ENCODE measurements at places on chromosomes 5 and 9.

GRCh38 chr5:44935262-44935661 is 126.5 kb downstream of the MRPS30 start:
- DNase-seq, result peak; percentile 1

DNA sequence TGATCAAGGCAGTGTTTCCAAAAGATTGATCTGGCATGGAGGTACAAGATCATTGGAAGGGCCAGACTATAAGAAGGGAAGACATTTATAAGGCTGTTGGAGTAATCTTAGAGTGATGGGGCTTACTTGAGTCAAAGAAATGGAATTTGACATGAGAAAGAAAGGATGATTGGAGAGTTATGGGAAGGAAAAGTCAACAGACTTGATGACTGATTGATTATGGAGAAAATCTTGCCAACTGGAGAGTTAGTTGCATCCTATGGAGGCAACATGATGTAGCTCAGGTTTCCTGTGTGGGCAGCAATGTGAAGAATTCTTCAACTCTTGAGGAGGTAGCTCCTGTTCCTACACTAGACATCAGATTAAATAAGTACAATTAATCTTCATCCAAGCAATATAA is 10.9 kb upstream of the MAST4 start:
- DNase-seq, result no peak

DNA sequence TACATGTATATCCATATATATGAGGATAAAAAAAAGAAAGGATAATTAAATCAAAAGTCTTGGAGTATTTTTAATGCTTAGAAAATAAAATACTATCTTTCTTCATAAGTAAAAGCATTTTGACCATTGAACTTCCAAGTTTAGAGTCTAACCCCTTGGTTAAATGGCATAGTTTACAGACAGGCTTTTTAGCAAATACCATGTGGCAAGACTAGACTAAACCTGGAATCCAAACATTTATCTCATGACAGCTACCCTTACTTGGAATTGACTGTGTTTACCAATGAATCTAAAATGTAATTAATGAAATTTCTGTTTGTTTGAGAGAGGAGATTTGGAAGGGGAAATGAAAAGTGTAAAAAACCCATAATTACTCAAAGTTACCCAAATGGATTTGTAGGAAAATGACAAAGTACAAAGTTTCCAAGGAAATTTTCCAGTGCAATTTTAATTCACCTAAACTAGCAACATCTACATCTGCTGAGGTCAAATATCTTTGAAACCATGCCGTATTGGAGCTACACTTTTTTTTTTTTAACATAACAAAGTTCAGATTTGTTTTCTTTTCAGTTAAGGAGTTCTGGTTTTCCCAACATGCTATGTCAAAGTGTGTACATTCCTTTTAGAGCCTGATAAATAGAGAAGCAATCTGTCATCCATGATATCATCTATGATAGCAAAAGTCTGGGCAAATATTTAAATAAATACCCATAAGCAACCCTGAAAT is 272.1 kb upstream of the DAB2 start:
- DNase-seq, result no peak

- DNase-seq, result no peak
These were observed 5.0 kb upstream of the SQSTM1 start for GRCh38 chr5:179815491-179816249.

GRCh38 chr9:9598723-9599122 is 1014.1 kb downstream of the PTPRD start:
- DNase-seq, result no peak

DNA sequence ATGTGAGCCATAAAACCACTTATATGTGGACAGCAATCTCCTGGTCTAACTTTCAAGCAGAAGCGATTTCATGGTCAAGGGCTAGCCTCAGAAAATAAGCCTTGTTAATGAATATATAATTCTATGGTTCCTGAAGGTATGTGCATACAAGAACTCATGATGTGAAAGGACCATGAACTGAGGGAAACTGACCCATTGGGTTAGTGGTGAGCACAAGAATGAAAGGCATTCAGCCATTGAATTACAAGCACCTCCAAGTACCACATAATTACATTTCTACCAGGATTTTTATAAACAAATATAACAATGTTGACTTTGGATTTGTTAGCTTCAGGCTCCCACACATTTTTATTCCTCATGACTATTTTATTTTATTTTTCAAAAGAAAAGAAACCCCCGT is 459.0 kb downstream of the TLE4 start:
- DNase-seq, result no peak

DNA sequence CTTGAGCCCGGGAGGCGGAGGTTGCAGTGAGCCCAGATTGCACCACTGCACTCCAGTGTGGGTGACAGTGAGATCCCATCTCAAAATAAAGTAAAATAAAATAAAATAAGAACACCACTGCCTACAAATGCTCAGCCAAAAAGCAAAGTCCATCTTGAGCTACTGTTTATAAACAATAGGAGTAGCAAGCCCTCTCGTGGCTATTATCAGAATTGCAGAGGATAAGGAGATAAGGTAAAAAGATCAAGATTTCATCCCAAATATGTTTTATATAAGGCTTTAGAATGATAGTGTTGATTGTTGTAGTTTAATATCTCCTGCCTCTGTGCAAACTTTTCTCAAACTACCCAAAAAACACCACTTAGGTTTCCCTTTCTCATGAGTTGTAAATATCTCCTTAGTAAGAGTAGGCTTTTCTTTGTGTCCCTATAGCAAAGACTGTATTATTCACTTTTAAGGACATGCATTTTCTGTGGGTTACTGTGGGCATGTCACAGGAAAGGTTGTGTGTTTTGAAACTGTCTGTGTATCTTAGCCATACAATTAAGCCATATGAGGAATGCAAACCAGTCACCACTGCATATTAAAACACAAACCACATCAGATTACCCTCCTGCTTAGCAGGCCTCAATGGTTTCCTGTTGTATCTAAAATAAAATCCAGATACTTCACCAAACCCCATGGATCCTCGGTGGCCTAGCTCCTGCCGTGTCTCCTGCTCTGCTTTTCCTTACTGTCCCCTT is 31.8 kb upstream of the CKS2 start:
- peak; percentile 45 for DNase-seq

DNA sequence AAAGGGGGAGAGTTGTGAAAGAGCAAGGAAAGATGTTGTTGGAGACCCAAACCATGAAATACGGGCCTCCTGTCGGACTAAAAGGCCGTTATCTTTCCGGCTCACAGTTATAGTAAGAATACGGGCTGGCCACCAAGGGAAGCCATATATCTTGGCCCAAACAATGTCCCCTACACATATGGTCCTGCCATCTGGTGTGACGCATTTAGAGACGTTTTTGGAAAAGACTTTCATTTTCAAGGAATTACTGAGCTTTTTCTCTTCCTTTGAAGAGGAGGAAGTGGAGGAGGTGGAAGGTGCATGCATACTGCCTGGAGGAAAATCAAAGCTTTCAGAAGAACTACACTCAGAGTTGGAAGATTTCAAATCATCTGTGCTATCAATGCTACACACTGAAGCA is 26.7 kb downstream of the PWWP2A start:
- DNase-seq, result no peak

GRCh38 chr9:115757461-115757860 is 396.1 kb upstream of the PAPPA start:
- DNase-seq, result no peak

GRCh38 chr5:8289779-8290178 is 420.8 kb downstream of the MTRR start:
- DNase-seq, result no peak

GRCh38 chr5:134223406-134224248 is 2.2 kb downstream of the PPP2CA start:
- peak; percentile 49 for DNase-seq

DNA sequence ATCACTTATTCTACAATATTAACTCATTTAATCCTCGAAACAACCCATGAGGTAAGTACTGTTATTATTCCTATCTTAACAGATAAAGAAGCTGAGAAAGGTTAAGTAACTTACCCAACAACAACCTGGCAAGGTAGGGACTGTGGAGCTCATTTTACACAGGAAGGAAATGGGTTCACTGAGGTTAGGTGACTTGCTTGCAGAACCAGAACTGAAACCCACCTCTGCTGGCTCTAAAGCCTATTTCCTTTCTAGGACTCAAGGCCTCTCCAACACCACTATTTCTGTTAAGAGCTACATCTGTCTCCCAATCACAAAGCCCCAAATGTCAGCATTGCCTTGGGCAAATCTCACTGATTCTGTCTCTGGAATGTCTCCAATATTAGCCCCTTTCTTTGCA is 38.9 kb upstream of the IFNK start:
- no peak for DNase-seq

DNA sequence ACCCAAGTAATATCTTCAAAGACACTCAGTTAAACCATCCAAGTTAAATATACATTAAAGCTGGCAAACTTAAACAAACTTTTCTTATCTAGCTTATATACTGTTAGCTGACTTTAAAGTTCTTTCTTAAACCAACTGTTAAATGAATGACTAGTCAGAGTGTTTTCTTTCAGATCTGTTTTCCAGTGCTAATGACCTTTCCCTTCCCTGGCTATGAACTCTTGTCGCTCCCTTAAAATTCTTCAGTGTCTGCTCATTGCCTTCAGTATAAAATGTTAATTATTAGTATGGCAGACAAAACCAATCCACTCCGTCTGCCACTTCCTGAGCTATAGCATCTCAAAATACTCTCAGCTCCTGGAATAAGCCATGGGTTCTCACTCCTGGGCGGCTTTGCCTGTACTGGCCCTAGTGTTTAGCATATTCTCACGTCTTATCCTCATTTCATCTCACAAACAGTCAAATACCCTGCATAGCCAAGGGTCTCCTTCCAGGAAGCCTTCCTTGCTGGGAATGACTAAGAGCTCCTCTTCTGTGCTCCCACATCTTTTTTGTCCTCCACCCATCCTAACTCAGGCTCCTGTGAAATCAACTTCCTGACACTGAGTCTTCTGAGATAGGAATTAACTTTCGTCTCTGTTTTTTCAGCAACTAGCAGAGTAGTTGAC is 87.7 kb downstream of the VCAN start:
- DNase-seq, result no peak

DNA sequence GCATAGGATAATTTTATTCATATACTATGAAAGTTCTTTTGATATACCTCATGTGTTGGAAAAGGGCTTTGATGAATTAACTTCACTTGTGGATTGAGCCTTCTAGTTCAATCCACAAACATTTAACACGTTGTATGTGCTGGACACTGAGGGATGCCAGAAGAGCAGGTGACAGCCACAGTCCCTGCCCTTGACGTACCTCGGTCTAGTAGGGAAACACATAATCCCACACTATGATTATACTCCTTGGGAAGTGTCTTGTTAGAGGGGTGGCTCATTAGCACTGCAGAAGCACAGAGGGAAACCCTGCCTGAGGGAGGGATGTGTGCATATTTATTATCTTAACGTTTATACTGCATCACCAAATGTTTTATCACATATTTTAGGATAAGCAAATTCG is 61.2 kb downstream of the PIK3R1 start:
- DNase-seq, result no peak

GRCh38 chr5:57698802-57699201 is 216.2 kb upstream of the ACTBL2 start:
- no peak for DNase-seq

DNA sequence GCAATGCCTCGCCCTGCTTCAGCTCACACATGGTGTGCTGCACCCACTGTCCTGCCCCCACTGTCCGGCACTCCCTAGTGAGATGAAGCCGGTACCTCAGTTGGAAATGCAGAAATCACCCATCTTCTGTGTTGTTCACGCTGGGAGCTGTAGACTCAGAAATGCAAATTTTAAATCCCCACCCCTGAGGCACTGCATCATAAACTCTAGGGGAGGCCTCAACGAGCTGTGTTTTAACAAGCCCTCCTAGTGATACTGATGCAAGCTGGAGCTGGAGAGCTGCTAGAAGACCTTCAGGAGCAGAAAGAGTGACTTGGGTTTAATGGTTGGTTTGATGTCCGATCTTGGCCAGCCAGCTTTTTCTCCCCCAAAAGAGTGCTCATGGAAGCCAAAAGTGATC is 146.0 kb upstream of the MAST4 start:
- DNase-seq, result no peak

GRCh38 chr9:129878291-129878690 is 43.0 kb downstream of the USP20 start:
- DNase-seq, result no peak

DNA sequence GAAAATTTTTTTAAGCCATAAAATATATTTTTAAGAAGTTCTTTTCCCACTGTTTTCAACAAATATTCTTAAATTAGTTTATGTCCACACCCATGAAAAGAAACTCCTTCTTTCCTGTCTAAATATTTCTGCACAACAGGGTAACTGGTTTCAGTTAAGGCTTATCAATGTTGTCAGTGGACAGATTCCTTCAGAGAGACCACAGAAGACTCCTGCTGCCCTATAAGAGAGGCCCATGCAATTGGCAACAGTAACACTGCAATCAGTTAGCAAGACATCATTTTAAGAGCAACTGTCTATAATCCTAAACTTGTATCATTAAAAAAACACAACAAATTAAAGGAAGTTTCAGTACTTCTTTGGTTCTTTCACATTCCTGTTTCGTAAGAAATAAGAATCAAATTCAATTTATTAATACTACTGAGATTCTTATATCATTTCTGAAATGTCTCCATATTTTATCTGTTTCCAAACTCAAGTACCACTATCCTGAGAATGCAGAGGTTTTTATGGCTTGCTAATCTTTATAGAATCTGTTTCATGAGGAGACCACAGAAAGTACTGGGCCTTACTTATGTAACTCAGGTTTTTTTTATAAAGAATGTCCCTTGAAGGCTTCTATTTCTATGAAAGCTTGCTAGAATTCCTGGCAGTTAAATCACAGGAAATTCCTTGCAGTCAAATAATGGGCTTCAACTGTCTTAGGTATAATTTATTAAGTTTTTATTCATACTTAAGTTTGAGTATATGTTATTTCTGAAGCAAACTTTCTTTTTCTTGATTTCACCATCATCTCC is 240.2 kb downstream of the RFX3 start:
- no peak for DNase-seq

- no peak for DNase-seq
These were observed 193.1 kb downstream of the PAX5 start for GRCh38 chr9:36840898-36841536.

- no peak for DNase-seq
These were observed 46.7 kb downstream of the RASGEF1C start for GRCh38 chr5:180162304-180162661.

GRCh38 chr5:90071066-90071465 is 338.5 kb downstream of the CETN3 start:
- DNase-seq, result no peak

DNA sequence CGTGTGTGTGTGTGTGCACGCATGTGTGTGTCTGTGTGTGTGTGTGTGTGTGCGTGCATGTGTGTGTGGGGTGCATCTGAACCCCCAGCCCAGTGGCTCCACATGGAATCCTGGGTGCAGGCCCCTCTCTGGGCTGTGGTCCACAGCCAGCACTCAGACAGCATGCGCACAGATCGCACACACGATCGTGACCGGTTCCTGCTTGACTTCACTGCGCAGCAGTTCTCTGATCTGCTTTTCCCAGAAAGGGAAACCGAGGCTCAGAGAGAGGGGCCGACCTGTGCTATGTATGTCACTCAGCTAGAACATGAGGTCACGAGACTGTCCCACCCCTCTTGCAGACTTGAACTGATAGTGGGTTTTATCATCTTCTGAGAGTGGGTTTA is 34.4 kb downstream of the RASGEF1C start:
- no peak for DNase-seq

DNA sequence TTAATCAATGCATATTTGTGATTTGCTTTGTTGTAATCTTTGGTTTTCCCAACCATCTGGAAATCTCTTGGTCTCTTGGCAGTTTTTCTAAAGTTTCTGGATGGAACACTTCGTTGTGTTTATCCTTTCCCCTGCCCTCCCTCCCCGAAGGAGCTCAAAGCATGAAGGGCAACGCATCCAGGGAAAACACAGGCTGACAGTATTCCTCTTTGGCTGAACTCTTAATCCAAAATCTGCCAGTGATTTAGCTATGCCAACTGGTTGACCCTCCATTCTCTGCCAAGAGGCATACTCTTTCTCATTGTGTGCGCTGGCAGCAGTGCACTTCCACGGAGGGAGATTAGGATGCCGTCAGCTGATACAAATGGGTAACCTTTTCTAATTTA is 20.5 kb downstream of the ZBTB34 start:
- no peak for DNase-seq
